ENCODE measurements at places on chromosomes 11 and 22. TPM values are rescaled to one million over a fixed set of nuclear protein-coding genes. Genes with fewer than 3 reads are reported as not detected.

The UBQLNL gene
- polyA plus RNA-seq = 0.16 TPM

The UPK3A gene
- not detected for polyA plus RNA-seq

The ZBTB16 gene
- 3.2 TPM for polyA plus RNA-seq

The AIP gene
- 45.5 TPM for polyA plus RNA-seq

The YAP1 gene
- 75.4 TPM for polyA plus RNA-seq
